ENCODE measurements at places on chromosomes 2 and 18.
A peak's percentile ranks its signal among the peaks of the same experiment; 100 is the strongest.

- no peak overlapping the region for H3K27ac ChIP-seq
- no peaks in the 10 kb centered on the region for H3K4me1 ChIP-seq
- DNase-seq: no peak
- no peaks in the 10 kb centered on the region for H3K27me3 ChIP-seq
These were observed 48.9 kb downstream of the FSIP2 start for GRCh38 chr2:185787227-185788145.

DNA sequence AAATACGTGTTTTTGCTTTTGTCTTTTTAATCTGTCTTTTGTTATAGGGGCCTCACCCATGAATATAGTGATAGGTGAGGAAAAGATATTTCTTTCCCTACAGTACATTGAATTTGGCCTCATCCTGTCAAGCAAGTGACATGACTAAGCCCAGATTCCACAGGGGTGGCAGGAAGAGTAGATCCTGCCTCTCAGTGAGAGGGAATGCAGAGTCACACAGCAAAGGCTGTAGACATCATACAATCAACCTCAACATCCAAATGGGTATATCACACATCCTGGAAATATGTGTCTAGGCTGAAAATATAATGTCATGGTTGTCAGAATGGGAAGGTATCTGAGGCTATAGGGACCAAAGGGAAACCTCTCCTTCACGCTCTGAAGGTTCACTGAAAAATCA lies 269.6 kb downstream of the CDH20 start:
- no peak overlapping the region for H3K4me3 ChIP-seq
- H3K36me3 ChIP-seq: no peaks in the 10 kb centered on the region
- H3K27me3 ChIP-seq: no peaks in the 10 kb centered on the region
- H3K4me1 ChIP-seq: no peaks in the 10 kb centered on the region
- no peak overlapping the region for H3K27ac ChIP-seq

GRCh38 chr2:176565641-176566323 lies 296.5 kb downstream of the MTX2 start:
- H3K27ac ChIP-seq: peak overlapping the region; percentile 62
- DNase-seq: peak; percentile 58
- H3K4me1 ChIP-seq: no peaks in the 10 kb centered on the region
- H3K4me3 ChIP-seq: no peak overlapping the region

DNA sequence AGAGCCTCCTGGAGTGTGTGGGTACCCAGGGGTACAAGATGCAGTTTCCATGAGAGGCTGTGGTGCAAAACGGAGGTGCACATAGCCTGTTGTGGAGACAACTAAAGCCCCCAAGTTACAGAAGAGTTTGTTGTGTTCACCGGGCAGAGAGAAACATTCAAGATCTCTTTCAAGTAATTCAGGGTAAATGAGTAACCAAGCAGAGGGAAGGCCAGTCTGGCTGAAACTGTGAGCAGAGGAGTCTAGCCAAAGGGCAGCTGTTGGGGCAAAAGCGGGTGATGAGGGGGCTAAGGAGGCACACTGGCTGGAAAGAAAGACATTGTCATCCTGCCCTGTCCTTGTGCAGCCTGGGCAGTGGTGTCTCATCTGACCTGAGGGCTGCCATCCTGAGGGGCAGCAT lies 52.0 kb downstream of the CXCR4 start:
- H3K4me1 ChIP-seq: no peaks in the 10 kb centered on the region
- H3K36me3 ChIP-seq: no peaks in the 10 kb centered on the region
- no peak overlapping the region for H3K4me3 ChIP-seq

GRCh38 chr2:50344509-50345106 lies 687.3 kb downstream of the NRXN1 start:
- no peak for DNase-seq
- H3K4me3 ChIP-seq: no peak overlapping the region
- H3K27ac ChIP-seq: no peak overlapping the region
- no peaks in the 10 kb centered on the region for H3K36me3 ChIP-seq
- peaks cover 13% of the 10 kb centered on the region for H3K27me3 ChIP-seq

DNA sequence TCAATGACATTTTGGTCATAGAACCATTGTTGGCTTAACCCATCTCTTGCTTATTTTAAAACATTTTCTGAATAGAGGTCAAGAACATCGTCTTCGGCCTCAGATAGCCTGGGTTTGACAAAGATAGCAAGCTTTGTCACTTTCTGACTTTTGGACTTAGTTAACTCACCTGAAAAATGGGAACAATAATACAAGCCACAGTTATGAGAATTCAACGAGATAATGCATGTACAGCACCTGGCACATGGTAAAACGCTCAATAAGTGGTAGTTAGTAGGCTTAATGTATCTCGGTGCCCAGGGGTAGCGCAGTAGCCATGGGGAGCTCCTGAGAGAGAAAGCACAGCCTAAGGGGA lies 446 bp upstream of the COPS7B start:
- no peak for DNase-seq
- peak overlapping the region; percentile 64 for H3K27ac ChIP-seq
- H3K4me3 ChIP-seq: peak overlapping the region; percentile 67
- no peaks in the 10 kb centered on the region for H3K36me3 ChIP-seq
- H3K27me3 ChIP-seq: no peaks in the 10 kb centered on the region

DNA sequence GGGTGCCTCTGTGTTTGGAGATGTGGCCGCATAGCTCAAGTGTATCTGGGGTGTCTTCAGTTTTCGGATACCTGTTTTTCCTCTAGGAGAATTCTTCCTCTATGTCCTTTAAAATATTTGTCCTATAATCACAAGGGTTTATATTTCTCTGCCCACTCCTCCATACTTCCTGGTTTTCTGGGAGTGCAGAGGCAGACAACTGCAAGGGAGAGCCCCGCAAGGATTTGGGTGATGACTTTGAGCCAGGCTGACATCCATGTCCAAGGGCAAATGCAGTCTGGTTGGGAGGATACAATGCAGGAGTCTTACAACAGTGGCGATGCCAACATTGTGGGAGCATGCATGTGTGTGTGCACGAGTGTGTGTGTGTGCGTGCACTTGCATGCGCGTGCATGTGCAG lies 2.1 kb downstream of the IL1RL1 start:
- no peaks in the 10 kb centered on the region for H3K36me3 ChIP-seq
- no peaks in the 10 kb centered on the region for H3K4me1 ChIP-seq
- H3K27me3 ChIP-seq: no peaks in the 10 kb centered on the region
- no peak for DNase-seq
- H3K27ac ChIP-seq: no peak overlapping the region

- no peak for DNase-seq
- H3K27ac ChIP-seq: no peak overlapping the region
- H3K4me3 ChIP-seq: no peak overlapping the region
- no peaks in the 10 kb centered on the region for H3K27me3 ChIP-seq
- H3K4me1 ChIP-seq: no peaks in the 10 kb centered on the region
These were observed 174.0 kb downstream of the MREG start for GRCh38 chr2:215839309-215839708.

- no peak for DNase-seq
- no peaks in the 10 kb centered on the region for H3K36me3 ChIP-seq
- no peaks in the 10 kb centered on the region for H3K4me1 ChIP-seq
- H3K4me3 ChIP-seq: no peak overlapping the region
- H3K27ac ChIP-seq: no peak overlapping the region
These were observed 248.7 kb downstream of the RNF152 start for GRCh38 chr18:61643884-61644647.

GRCh38 chr2:150075831-150076230 lies 411.6 kb downstream of the RND3 start:
- no peak overlapping the region for H3K4me3 ChIP-seq
- no peaks in the 10 kb centered on the region for H3K27me3 ChIP-seq
- H3K27ac ChIP-seq: no peak overlapping the region
- no peaks in the 10 kb centered on the region for H3K36me3 ChIP-seq
- DNase-seq: no peak

DNA sequence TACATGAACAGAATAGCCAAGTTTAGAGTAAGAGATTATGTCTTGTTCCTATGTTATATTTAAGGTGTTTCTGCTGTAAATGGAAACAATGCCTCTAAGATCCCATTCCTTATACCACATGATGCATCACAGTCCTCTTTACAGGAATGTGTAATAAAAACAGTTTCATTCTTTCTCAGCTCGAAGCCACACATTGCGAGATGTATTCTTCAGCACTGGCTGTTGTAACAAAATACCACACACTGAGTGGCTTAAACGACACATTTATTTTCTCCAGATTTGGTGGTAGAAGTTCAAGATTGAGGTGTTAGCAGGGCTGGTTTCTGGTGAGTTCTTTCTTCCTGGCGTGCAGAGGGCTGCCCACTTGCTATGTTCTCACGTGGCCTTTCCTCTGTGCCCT lies 246.2 kb downstream of the SOCS6 start:
- no peaks in the 10 kb centered on the region for H3K4me1 ChIP-seq
- no peaks in the 10 kb centered on the region for H3K27me3 ChIP-seq
- H3K27ac ChIP-seq: no peak overlapping the region
- DNase-seq: no peak
- H3K4me3 ChIP-seq: no peak overlapping the region
